Fibroblast of skin of left biceps (primary cell): ENCODE measurements at places on chromosomes 4 and X.

GRCh38 chrX:5646818-5647217, 581.8 kb downstream of the NLGN4X start:
- DNase-seq, result no peak

DNA sequence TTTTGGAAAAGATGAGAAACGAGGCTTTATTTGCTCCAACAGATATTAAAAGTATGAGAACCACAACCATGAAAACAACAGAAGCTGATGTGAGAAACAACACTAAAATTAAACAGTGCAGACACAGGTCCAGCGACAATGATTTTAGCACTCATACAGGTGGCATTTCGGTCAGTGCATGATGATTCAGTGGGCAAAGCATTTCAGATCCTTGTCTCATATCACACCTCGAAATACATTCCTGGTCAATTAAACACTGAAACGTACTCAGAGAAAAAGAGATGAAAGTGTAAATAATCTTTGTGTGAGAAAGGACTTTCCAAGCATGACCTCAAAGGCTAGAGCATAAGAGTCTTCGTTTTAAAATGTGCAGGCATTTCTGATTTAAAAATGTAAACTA, 85.2 kb downstream of the ACOX3 start:
- no peak for DNase-seq

- DNase-seq, result no peak
These were observed 35.9 kb downstream of the GPM6B start for GRCh38 chrX:13780868-13781427.

- DNase-seq, result no peak
These were observed 38.8 kb downstream of the REPS2 start for GRCh38 chrX:16985286-16985685.

DNA sequence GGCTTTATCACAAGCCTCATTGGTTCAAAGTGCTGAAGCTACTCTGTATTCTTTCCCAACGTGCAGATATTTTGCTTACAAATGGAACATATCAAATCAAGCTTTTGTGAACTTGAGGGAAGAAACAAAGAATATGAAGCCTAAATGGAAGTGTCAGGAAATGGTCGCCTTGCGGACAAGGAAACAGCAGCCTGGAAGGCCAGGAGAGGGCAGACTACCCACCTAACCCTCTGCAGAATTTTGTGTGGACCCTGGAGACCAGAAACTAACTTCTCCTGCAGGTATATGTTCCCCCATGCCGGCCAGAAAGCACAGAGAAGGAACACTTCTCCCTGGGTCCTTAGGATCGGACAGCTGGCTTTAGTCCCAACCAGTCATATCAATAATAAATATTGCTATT, 1425.8 kb downstream of the PCDH7 start:
- no peak for DNase-seq
